SJCRH30 (cell line): ENCODE measurements at places on chromosomes 16 and 17. TPM values are rescaled to one million over a fixed set of nuclear protein-coding genes. Genes with fewer than 3 reads are reported as not detected.

GRCh38 chr17:74253036-74253435 is 21.0 kb upstream of the DNAI2 start:
- H3K4me3 ChIP-seq: no peak overlapping the region
- DNase-seq: no peak
- no peaks in the 10 kb centered on the region for H3K27me3 ChIP-seq
- no peak overlapping the region for H3K27ac ChIP-seq
- H3K36me3 ChIP-seq: peaks cover 26% of the 10 kb centered on the region; the same call in 1 of the 2 replicates
- H3K4me1 ChIP-seq: peaks cover 7% of the 10 kb centered on the region

DNA sequence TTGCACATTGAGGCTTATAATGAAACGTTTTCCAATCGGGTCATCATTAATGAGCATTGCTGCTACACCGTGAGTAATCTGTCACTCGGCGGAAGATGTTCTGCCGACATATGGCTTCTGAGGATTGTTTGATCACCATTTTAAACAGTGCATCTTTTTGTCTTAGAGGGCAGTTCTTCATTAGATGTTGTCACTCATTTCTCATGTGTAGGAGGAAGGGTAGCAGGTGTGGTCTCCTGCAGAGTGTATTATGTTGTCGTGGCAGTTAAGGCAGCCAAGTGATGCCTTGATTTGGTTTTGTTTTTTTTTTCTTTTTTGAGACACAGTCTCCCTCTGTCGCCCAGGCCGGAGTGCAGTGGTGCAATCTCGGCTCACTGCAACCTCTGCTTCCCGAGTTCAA is 50.5 kb downstream of the SEC14L1 start:
- no peaks in the 10 kb centered on the region for H3K27me3 ChIP-seq
- H3K4me1 ChIP-seq: peaks cover 17% of the 10 kb centered on the region

DNA sequence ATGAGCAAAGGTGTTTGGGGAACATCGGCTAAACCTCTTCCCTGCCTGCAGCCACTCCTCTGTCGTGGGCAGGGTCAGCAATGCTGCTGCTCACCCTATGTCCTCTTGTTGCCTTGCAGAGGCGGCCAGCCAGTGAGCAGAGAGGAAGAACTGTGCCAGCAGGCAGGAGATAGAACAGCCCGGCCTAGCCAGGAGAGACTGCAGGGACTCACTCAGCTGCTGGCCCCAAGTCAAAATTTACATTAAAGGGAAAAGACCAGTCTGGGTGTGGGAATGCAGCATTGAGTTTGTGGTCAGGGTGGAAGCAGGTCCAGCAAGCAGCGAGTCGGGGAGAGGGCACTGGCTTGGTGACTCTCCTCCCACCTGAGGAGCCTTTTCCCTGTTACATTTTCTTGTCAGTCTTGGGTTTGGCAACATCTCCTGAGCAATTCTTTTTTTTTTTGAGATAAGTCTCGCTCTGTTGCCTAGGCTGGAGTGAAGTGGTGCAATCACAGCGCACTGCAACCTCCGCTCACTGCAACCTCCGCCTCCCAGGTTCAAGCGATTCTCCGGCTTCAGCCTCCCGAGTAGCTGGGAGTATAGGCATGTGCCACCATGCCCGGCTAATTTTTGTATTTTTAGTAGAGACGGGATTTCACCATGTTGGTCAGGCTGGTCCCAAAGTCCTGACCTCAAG is 22.7 kb downstream of the LIG3 start:
- no peak overlapping the region for H3K4me3 ChIP-seq
- no peak for DNase-seq
- peaks cover 69% of the 10 kb centered on the region for H3K36me3 ChIP-seq

DNA sequence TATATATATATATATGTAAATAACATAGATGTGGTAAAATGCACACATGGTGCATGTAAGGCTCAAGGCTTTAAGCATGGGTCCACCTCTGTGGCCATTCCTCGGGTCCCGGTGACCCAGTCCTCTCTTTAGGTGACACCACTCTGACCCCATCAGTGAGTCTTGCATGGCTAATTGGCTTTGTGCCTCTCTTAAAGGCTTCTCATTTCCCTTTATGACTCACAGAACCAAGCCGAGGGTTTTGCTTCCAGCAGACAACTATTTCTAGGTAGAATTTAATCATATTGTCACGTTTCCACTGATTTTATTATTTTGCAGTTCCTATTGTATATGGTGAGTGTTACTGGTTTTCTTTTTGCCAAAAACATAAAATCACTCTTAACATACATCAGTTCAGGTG is 59.7 kb downstream of the PLCG2 start:
- no peaks in the 10 kb centered on the region for H3K27me3 ChIP-seq
- H3K4me3 ChIP-seq: no peak overlapping the region
- H3K36me3 ChIP-seq: no peaks in the 10 kb centered on the region

- H3K27ac ChIP-seq: no peak overlapping the region
- peak; percentile 39 for DNase-seq
- no peak overlapping the region for H3K4me3 ChIP-seq
- H3K4me1 ChIP-seq: no peaks in the 10 kb centered on the region
- H3K27me3 ChIP-seq: no peaks in the 10 kb centered on the region
These were observed 26.0 kb upstream of the HNF1B start for GRCh38 chr17:37770631-37771518.

- no peaks in the 10 kb centered on the region for H3K4me1 ChIP-seq
- H3K36me3 ChIP-seq: no peaks in the 10 kb centered on the region
- no peaks in the 10 kb centered on the region for H3K27me3 ChIP-seq
These were observed 184.6 kb downstream of the CNTNAP4 start for GRCh38 chr16:76461836-76462235.

DNA sequence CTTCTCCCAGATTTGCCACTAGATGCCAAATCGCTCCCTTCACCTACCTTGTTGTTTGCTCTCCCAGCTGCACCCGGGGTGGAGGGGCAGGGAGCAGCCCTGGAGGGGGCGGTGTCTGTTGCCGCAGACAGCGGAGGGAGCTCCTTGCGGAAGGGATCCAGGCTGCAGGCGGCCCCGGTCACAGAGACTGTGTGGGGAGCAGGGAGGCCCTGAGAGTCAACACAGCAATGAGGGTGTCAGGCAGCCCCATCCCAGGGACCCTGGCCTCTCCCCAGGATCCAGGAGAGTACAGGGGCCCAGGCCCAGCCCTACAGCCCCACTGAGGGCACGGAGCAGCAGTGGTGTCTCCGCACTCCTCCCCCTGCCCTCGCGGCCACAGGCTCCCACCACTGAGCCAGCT is 50.5 kb upstream of the CHMP6 start:
- peaks cover 18% of the 10 kb centered on the region for H3K36me3 ChIP-seq
- no peaks in the 10 kb centered on the region for H3K27me3 ChIP-seq
- H3K4me1 ChIP-seq: peaks cover 32% of the 10 kb centered on the region
- no peak overlapping the region for H3K4me3 ChIP-seq
- DNase-seq: no peak

DNA sequence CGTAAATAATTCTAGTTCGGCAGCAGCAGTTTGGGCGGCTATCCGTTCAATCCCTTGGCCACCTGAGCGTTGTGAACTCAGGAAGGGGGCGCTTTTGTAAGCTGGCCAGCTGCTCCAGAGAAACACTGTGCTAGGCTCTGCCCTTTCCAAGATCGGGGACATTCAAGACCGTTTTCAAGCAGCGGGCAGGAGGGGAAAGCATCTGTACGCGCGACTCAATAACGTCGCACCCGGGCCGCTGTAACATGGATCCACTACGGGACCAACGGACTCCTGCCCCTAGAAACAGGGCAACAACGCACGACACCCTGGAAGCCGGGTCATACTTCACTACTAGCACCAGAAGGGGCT is 463 bp downstream of the TOP2A start:
- H3K36me3 ChIP-seq: peaks cover 45% of the 10 kb centered on the region
- H3K27me3 ChIP-seq: no peaks in the 10 kb centered on the region
- H3K27ac ChIP-seq: peak overlapping the region; percentile 95
- H3K4me3 ChIP-seq: peak overlapping the region; percentile 96

DNA sequence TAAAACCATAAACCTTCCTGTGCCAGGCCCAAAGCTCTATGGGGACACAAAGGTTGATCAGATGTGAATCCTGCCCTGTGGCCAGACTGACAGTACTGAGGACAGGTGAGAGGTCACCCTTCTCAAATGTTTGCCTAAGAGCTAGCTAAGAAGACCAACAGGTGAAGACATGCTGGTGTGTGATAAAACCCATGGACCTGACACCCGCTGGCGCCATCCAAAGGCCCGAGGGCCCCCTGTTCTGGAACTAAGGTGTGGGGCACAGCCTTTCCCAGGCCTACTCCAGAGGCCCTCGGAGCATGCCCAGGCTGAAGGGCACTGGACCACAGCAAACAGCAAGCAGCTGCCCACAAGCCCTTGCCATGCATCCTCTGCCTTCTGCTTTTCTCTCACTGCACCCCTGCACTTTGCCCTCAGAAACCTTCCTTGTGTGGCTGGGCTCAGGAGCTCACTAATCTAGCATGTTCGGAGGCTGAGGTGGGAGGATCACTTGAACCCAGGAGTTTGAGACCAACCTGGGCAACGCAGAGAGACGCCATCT is 5.2 kb upstream of the CDK3 start:
- H3K27ac ChIP-seq: no peak overlapping the region
- H3K36me3 ChIP-seq: no peaks in the 10 kb centered on the region
- H3K4me1 ChIP-seq: peaks cover 8% of the 10 kb centered on the region
- no peak for DNase-seq
- H3K4me3 ChIP-seq: no peak overlapping the region

GRCh38 chr16:54175169-54175551 is 111.4 kb downstream of the IRX3 start:
- H3K4me3 ChIP-seq: 0 out of 2 replicates have a peak overlapping the region, but pooled peaks have one; percentile 8
- H3K36me3 ChIP-seq: no peaks in the 10 kb centered on the region
- no peak overlapping the region for H3K27ac ChIP-seq
- peaks cover 13% of the 10 kb centered on the region for H3K4me1 ChIP-seq

The MYH8 gene
- 0.16 and 0.18 TPM in 2 replicates for total RNA-seq

DNA sequence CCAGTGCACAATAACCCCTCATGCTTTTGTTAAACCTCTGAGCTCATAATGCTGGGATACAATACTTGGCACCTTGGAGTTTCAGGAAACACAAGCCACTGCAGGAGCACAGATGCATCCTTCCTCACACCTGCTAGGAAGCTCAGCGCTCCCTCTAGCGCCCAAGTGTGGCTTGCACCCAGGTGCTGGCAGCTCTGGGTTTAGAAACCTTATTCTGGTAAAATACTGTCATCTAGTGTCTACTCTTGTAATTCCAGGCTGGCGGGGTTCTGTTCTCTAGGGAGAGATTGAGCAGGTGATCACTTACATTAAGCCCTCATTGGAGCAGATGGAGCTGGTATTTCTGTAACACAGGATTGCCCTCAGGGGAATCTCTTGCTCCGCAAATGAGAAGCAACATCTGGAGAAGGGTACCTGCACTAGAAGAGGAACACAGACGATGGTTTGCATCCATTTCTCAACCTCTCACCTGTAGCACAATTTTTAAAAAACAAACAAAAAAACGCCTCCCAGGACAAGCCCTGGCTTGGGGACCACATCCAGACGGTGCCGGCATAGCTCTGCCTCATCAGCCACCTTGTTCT is 1.5 kb downstream of the CCL1 start:
- H3K27me3 ChIP-seq: 0 out of 2 replicates have a peak, but pooled peaks cover 3% of the 10 kb centered on the region
- H3K4me3 ChIP-seq: no peak overlapping the region
- H3K4me1 ChIP-seq: no peaks in the 10 kb centered on the region
- no peak overlapping the region for H3K27ac ChIP-seq
- DNase-seq: peak; percentile 84
- no peaks in the 10 kb centered on the region for H3K36me3 ChIP-seq

DNA sequence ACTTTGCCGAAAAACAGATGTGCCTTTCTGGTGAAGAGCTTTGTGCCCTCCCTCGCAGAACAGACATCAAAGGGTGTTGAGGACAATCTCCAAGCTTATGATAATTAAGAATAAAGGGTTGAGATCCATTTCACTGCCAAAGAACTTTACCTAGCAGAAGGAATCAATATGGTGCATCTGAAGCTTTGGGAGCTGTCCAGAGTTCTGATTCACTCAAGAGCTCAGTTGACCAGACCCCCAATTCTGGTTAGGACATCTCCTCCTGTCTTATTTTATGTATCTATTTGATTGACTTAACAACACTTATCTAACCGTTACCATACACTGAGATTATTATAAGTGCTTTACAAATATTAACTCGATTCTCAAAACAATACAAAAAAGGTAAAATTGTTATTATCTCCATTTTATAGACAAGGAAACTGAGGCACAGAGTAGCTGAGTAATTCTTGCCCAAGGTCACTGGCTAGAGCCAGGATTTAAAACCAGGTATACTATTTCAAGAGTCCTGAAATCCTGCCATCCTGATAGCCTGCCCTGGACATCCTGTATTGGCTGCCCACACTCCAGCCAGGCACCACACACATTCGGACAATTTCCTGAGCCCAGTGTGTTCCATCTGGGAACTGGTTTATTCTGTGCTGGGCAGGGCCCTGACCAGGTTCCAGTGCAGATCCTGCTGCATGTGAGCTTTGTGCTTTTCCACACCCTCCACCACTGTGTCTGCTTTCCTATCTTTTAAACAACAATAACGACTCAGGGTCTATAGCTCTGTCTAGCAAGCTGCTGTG is 29.8 kb downstream of the PITPNM3 start:
- DNase-seq: peak; percentile 27
- H3K27ac ChIP-seq: no peak overlapping the region
- no peaks in the 10 kb centered on the region; the same call in 1 of the 2 replicates for H3K36me3 ChIP-seq
- H3K27me3 ChIP-seq: no peaks in the 10 kb centered on the region

The PIK3R5 gene
- total RNA-seq: not detected in 2 replicates

GRCh38 chr17:56083475-56083874 is 69.8 kb upstream of the ANKFN1 start:
- peaks cover 7% of the 10 kb centered on the region; the same call in 1 of the 2 replicates for H3K4me1 ChIP-seq
- no peaks in the 10 kb centered on the region for H3K36me3 ChIP-seq
- no peak overlapping the region for H3K4me3 ChIP-seq
- DNase-seq: no peak
- H3K27ac ChIP-seq: no peak overlapping the region

The TMEM220 gene
- total RNA-seq: 0.99 and 1.1 TPM in 2 replicates

The SULT1A2 gene
- not detected in 2 replicates for total RNA-seq

DNA sequence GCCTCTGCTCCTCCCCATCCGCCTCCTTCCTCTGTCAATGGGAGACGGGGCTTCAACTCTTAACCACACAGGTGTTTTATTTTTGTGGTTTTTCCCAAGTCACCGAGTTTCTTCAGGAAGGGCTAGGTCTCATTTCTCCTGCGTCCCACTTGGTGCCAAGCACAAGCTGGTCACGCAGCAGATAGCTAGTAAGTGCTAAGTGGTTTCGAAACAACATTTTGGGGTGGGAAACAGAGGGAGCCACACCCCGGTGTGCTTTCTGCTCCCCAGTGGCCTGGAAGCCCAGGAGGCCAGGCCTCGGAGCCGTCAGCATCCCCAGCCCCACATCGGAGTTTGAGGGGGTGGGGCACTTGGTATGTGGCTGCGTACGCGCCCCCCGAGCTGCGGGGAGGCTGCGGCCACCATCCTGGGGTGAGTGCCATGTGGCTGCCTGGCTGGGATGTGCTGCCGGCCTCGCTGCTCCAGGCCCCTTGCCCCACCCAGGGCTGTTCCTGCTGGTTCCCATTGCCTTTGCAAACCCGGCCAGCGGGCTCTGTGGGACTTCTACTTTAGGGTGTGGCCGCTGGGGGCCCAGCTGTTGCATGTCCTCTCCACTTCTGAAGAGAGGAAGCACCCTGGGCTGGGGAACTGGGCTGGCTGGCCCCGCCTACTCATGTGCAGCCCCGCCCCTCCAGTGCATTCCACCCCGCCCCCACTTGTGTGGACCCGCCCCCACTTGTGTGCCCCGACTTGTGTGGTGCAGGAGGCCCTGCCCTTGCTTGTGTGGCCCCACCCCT is 55.6 kb downstream of the BAIAP2 start:
- H3K27me3 ChIP-seq: no peaks in the 10 kb centered on the region
- H3K27ac ChIP-seq: peak overlapping the region; percentile 20; the same call in 1 of the 2 replicates
- peaks cover 29% of the 10 kb centered on the region for H3K4me1 ChIP-seq
- no peak overlapping the region for H3K4me3 ChIP-seq

The QPRT gene
- 51.0 and 51.9 TPM in 2 replicates for total RNA-seq

GRCh38 chr16:86575095-86575685 is 3.2 kb upstream of the FOXL1 start:
- H3K27ac ChIP-seq: peak overlapping the region; percentile 78; the same call in 1 of the 2 replicates
- H3K27me3 ChIP-seq: no peaks in the 10 kb centered on the region
- DNase-seq: no peak
- H3K4me1 ChIP-seq: no peaks in the 10 kb centered on the region; the same call in 1 of the 2 replicates

GRCh38 chr17:42163696-42164407 is 9.1 kb upstream of the RAB5C start:
- no peaks in the 10 kb centered on the region for H3K36me3 ChIP-seq
- DNase-seq: no peak
